NCI-H460 (cell line): ENCODE measurements at places on chromosomes 12 and 14. TPM values are rescaled to one million over a fixed set of nuclear protein-coding genes. Genes with fewer than 3 reads are reported as not detected.

Gene IFNG-AS1
- not detected in 2 replicates for total RNA-seq

- DNase-seq, result no peak
These were observed 21.7 kb downstream of the ZDHHC22 start for GRCh38 chr14:77119851-77120250.

- no peak for DNase-seq
These were observed 2.4 kb upstream of the NUMB start for GRCh38 chr14:73460691-73461127.

DNA sequence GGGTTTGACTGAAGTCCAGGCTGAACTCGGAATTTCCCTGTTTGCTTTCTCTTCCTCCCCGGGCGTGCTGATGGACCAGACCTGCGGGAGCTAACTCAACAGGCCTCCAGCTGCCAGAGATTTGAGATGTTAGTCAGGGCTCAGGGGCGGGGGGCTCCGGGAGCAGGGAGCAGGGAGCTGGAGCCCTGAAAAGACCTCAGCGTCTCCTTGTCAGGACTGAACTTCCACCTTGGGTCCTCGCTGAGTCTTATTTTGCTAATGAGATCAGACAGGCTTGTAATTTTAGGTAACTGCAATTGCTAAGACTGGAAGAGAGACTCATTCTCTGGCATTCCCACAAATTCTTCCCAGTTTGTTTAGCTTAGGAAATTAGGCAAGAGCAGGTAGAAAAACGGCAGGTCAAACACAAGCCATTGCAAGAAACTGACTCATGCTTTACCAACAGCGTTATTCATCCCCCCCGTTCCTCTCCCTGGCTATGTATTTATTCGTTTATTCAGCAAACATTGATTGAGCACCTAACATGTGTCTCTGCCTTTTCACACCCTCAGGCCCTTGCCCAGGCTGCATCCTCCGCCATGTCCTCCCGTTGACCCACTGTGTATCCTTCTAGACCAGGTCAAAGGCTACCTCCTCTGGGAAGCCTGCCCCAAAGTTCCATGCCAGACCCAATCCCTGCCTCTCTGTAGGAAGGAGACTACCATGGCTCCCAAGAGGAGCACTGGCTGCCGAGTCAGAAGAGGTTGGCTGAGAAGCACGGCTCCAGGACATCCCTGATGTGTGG, 80.4 kb upstream of the DIO3 start:
- peak; percentile 5 for DNase-seq

Gene CLEC1A
- not detected in 2 replicates for total RNA-seq

GRCh38 chr12:76183459-76184186, 99.1 kb upstream of the NAP1L1 start:
- DNase-seq, result peak; percentile 73

Gene SCN8A
- 0.02 and 0.06 TPM in 2 replicates for total RNA-seq

DNA sequence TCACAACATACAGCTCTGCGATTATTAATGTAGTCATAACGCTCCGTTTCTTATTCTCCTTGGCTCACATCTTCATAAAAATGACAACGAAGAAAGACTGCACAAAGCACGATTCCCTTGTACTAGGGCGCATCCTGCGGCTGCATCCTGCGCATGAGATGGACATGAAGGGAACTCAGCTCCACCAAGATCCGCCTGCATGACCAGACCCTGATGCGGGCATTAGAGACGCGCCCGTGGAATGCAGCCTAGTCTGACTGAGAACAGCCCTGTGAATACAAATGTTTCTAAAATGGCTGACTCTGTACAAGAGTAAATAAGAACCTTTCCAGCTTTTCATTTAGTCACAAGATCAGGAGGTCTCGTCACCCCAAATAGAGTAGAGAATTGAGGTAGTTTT, 422.2 kb downstream of the NOVA1 start:
- DNase-seq, result no peak

- peak; percentile 41 for DNase-seq
These were observed 95.9 kb upstream of the PPP2R5C start for GRCh38 chr14:101665478-101666078.

Gene L2HGDH
- total RNA-seq, result 10.6 and 12.3 TPM in 2 replicates

GRCh38 chr12:80512781-80513180, 68.7 kb downstream of the PTPRQ start:
- no peak for DNase-seq

- no peak for DNase-seq
These were observed 53.5 kb downstream of the SLC38A6 start for GRCh38 chr14:61034416-61035120.

- peak; percentile 47 for DNase-seq
These were observed 9.4 kb downstream of the AHNAK2 start for GRCh38 chr14:104968541-104969401.

- DNase-seq, result no peak
These were observed 80.3 kb downstream of the PAPOLA start for GRCh38 chr14:96582411-96582961.

Gene TMEM263
- 44.2 and 44.4 TPM in 2 replicates for total RNA-seq

DNA sequence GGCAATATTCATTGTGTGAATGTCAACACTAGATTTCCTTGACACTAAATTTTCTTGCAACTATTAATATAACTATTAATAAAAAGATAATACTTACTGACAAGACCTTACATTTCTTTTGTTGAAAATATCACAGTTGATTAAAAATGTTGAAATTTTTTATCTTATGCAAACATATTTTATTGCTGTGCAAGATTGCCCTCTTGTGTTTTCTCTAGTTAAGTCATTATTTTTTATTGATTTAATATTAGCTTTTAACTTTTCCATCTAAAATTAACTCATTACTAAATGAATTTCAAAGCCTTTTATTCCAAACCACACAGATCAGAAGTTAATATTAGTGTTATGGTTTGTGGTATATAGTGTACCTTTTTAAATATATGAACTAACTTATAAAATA, 11.7 kb upstream of the NAA30 start:
- no peak for DNase-seq

Gene PLEKHG3
- total RNA-seq, result 16.4 and 20.6 TPM in 2 replicates

DNA sequence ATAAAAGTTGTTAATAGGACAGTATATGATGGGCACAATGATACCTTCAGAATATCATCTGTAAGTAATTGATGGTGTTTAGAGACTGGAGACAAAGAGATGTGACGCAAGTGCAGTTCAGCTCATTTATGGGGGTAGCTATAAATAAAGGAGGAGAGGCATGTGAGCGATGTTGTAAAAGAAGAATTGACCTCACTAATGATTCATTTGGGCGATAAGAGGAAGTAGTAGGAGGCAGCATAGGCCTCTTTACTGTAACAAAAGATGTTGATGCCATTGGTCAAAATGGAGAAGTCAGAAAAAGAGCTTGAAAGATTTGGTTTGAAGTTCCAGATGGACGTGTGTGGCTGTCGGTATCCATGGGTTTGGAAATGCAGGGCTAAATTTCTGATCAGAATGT, 70.0 kb downstream of the FLRT2 start:
- DNase-seq, result no peak

- no peak for DNase-seq
These were observed 12.2 kb downstream of the LLPH start for GRCh38 chr12:66118240-66118891.

Gene ST8SIA1
- total RNA-seq, result not detected in 2 replicates

Gene RAD51AP1
- total RNA-seq, result 22.2 and 24.8 TPM in 2 replicates

DNA sequence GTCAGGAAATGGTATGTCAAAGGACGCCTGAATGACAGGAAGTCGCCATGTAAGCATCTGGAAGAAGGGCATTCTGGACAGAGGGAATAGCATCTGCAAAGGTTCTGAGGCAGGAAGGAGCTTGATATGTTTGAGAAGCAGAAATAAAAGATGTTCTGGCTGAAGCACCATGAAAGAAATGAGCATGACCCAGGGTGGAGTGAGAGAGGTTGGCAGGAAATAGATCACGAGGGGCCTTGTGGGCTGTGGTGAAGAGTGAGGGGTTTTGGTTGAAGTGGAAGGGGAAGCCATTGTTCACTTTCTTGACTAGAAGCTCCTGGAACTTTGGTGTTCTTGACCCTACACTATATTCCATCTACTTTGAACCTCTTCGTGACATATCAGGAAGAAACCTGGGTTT, 99.4 kb upstream of the PARP11 start:
- DNase-seq, result no peak

Gene FBXW8
- total RNA-seq, result 7.8 and 8.2 TPM in 2 replicates

Gene GUCY2C
- total RNA-seq, result not detected in 2 replicates

Gene PTPRR
- total RNA-seq, result 0.64 and 0.78 TPM in 2 replicates

DNA sequence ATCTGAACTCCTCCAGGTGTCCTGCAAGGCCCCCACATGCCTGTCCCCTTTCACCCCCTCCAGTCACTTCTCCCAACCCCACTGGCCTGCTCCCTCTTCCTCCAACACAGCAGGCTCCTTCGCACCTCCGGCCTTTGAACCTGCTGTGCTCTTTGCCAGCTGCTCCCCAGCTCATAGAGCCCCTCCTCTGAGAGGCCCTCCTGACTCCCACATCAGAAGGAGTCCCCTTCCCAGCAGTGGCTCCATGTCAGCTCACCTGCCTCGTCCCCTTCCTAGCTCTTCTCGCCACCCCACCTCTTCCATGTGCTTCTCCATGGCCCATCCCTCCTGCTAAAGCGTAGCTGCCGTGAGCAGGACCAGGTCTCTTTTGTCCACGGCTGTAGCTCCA, 22.1 kb downstream of the SCARB1 start:
- no peak for DNase-seq

DNA sequence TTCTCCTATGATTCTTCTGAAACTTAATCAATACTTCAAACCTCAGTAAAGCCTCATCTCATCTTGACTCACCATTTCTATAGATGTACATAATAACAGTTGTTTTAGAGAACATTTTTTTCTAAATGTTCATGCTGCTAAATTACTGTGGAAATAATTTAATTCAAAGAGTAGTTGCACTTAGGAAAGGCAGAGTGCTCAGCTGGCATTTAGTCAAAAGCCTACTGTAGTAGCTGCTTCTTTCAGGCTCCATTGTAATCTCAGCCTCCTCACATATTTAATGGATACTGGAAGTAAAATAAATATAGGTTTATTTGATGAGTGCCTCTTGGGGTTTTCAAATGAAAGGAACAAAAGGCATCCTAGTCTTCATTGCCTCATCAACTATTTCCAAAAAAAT, 325.0 kb downstream of the CCER1 start:
- no peak for DNase-seq
